ENCODE measurements at places on chromosomes 2 and 18.

DNA sequence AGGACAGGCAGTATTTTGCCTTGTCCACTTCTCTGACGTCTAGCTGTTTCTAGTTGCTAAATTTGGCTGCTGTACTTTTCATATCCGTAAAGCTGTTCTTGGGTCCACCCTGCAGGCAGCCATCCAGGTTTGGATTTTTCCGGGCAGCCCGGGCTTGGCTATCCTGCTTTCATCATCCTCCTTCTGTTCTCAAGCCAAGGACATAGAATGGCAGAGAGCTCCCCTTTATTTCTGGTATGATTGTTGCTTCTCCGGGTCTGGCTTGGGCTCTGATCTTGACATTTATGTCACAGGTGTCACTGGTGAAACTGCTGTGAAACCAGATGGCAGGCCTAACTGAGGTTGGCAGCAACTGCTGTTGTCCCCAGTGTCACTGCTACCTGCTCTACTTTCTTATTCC is 35.5 kb downstream of the SCN2A start:
- DNase-seq, result no peak

GRCh38 chr18:3598581-3598980 is 148.6 kb downstream of the TGIF1 start:
- no peak for DNase-seq

- no peak for DNase-seq
Observed at GRCh38 chr2:58521803-58522554, 280.9 kb upstream of the FANCL start.

- DNase-seq, result no peak
Observed at GRCh38 chr18:78873926-78874500, 105.6 kb upstream of the SALL3 start.

- no peak for DNase-seq
Observed at GRCh38 chr2:3490191-3491170, 28.9 kb downstream of the ADI1 start.

DNA sequence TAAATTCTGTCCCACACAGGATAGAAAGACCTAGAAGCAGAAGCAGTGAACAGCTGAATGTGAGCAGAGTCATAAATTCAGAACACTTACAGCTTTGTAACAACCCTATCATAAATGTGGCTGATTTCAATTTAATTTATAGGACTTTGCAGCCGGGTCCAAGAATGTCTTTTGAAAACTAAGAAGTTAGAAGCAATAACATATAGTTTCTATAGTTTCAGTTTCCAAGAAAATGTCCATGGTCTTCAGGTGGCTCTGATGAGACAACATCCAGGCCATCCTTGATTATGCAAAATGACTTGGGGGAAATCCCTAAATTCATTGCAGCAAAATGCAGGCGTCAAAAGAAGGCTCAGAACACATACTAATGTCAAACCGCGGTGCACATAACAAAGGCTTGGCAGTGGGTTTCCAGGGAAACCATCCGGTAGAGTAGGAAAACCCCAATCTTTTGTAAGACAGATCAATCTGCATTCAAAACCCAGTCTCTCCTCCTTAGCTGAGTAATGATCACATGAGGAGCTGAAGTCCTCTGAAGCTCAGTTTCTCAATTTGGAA is 442.2 kb upstream of the ID2 start:
- no peak for DNase-seq

DNA sequence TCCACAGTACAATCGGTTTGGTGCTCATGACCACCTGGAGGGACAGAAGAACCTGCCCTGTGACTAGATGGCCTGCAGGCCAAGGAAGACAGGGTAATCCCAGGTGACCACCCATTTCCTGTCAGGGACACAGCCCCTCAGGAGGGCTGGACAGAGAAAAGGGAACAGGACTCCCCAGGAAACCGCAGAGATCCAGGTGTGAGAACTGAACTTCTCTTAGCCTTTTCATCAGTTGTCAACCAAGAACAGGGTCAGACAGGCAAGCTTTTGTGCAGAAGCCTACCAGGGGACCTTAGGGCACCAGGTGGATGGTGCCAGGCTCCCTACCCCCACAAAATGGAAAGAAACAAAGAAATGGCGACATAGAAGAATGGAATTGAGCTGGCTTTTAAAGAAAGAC is 132.3 kb downstream of the HDAC4 start:
- no peak for DNase-seq

DNA sequence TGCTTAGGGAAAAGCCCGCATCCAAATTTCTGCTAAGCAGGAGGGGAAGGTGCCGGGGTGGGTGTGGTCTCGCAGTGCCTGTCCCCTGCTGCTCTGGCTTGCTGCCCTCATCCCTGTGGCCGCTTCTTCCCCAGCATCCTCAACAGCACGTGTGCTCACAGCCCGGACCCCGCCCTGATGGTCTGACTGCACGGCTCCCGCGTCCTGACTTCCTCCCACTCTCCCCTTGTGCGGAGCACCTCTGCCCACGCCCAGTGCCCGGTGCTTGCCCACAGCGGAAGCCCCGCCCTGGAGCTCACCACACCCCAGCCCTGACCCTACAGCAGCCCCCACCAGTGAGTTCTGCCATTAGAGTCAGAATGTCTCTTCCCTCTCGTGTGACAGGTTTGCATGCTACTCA is 277.9 kb downstream of the NDUFA10 start:
- no peak for DNase-seq

GRCh38 chr2:54081574-54081973 is 33.8 kb upstream of the ACYP2 start:
- DNase-seq, result no peak

GRCh38 chr18:4636967-4637366 is 181.9 kb upstream of the DLGAP1 start:
- no peak for DNase-seq

DNA sequence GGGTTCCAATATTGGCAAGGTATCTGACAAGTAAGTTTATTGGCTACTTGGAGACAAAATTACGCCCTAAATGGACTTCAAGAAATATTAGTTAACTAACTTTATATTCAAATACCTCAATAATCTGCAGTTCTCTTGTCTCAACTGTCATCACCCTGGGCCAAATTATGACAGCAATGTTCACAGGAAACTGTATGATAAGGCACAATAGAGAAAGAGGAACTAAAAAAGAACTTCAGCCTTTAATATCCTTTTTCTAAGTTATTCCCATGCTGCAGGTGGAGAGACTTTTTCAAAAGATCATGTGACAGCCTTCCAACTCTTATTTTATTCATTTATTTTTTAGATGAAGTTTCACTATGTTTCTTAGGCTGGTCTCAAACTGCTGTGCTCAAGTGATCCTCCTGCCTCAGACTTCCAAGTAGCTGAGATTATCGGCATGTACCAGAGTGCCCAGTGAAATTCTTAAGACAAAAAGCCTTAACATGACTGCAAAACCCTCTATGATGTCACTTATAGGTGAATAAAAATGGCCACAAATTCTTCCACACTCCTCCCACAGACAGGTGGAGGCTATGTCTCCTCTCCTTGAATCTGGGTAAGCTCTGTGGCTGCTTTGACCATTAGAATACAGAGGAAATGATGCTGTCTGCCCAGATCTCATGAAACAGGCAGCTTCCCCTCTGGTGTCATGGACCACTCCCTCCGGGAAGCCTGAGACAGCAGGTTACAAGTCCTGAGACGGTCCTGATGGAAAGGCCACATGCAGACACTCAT is 211.0 kb downstream of the TGIF1 start:
- no peak for DNase-seq

DNA sequence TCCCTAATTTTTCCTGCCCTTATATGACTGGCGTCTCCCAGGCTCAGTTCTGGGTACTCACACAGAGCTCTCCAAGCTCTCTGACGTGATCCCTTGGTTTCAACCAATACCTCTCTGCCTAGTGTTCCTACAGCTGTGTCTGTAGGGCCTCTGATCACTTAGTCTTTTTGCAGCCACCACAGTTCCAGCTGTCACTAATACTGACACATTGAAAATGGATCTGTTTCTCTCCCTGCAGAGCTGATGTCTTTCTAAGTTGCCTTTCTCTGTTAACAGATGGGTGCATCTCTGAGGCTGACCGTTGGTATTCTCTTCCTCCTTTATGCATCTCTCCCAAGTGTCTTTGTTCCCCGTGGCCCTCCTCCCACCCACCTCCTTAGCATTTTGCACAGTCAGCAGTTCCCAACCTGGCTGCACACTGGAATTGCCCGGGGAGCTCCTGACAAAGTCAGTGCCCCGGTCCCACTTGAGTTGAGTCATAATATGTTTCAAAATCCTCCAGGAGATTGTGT is 62.5 kb downstream of the CERS6 start:
- no peak for DNase-seq

- DNase-seq, result no peak
Observed at GRCh38 chr2:5932556-5933469, 240.6 kb downstream of the SOX11 start.

DNA sequence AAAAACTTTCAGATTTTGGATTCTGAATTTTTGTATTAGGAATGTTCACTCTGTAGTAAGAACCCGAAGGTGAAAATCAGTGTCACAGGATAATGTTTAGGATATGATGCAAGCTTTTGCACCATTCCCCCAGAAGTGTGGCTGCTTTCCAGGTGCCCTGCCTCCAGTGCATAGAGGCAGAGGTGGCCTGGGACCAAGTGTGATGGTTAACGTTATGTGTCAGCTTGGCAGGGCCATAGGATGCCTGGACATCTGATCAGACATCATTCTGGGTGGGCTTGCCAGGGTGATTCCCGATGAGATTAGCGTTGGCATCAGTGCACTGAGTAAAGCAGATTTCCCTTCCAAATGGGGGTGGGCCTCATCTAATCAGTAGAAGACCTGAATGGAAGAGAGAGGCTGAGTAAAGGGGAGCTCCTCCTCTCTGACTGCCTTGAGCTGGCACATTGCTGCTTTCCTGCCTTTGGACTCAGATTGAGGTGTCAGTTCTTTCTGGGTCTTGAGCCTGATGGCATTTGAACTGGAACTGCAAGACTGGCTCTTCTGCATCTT is 177.4 kb upstream of the HS6ST1 start:
- DNase-seq, result no peak

GRCh38 chr2:229201521-229201920 is 69.6 kb downstream of the PID1 start:
- no peak for DNase-seq

- no peak for DNase-seq
Observed at GRCh38 chr2:170157025-170157684, 20.8 kb upstream of the MYO3B start.

DNA sequence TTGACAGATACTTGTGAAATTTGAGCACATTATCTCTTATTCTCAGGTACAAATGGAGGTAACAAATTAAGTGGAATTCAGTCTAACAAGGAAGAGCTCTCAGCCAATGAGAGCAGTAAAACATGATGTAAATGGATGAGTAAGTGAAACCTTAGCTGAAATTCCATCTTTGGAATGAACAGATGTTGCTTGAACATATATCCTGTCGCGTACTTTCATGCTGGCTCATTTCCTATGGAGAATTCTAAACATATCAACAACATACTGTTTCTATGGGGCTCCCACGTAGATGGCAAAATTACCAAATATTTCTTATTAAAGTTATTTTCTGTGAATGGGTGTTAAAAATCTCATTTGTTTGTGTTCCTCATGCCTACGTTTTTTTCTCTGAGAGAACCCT is 256.3 kb upstream of the LINC00305 start:
- no peak for DNase-seq

DNA sequence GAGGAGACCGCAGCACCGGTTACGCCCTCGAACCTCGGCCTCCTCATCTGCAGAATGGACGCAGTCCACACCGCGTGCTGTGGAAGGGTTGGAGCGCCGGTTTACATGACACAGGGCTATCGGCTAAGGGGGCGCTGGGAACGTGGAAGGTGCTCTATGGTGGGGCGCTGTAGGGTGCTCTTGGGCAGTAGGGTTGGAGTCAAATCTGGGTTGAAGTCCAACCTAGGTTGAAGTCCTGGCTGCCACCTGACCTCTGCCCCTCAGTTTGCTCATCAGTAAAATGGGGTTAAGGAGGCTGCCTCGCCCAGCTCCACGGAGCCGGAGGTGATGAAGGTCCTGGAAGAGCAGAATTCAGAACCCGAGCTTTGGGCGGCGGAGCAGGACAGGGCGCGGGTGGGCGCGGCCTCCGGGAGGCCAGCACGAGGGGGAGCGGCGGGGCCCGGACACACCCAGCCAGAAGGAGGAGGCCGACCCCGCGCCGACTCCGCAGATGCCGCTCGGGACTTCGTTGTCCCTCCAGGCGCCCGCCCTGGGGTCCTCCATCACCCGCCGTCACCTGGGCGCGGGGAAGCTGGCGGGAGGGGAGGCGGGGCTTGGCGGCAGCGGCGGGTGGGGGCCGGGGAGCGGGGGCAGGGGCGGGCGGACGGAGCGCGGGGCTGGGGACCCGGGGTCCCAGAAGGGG is 558 bp upstream of the GAREM2 start:
- DNase-seq, result no peak

- no peak for DNase-seq
Observed at GRCh38 chr18:11089931-11090715, 59.2 kb downstream of the PIEZO2 start.

GRCh38 chr18:62558015-62558663 is 35.3 kb downstream of the ZCCHC2 start:
- no peak for DNase-seq

DNA sequence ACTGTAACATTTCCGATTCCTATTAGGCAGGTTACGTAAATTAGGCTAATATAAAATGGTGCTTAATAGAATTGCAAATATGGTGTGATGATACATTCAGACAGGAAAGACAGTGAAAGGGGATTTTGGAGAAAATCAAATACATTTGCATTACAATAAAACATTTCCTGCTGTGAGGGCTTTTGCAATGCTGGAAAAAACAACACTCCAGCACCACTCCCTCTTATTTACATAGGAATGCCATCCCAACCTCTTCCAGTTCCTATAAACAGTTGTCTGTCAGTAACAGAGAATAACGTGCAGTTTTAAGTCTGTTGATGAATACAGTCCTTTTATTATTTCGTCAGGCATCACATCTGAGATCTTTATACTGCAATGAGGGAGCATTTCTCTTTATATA is 298.8 kb upstream of the FANCL start:
- DNase-seq, result no peak

DNA sequence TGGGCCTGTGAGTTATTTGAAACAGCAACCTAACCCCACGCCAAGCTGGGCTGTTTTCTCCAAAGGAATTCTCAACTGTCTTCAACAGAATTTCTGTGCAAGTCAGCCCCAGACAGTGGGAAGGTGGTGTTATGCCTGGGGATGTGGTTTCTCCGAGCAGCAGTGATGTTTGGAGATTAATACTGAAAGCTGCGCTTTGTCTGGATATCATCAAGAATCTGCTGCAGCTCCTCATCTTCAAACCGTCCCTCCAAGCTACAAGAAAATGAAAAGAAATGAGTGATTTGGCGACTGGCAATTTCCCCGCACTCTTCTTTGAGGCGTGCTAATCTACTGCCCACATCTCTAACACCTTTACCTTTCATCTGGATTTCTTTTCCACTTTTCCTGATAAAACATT is 10.0 kb downstream of the POLR2D start:
- no peak for DNase-seq

DNA sequence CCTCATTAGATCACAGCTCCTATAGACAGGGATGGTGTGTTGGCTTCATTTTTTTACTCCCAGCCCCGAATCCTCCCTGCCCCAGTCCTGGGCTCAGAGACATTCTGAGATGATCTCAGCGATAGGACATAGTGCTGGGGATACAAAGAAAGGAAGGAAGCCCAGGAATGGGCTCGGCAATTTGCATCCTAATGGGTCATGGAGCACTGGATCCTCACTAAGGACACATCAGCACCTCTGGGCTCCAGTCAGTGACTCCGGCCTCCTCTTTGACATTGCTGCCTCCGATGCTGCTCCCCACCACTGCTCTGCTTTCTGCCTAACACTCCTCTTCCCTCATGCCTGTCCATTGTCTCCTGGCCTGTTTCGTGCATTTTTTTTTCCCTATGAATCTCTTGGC is 489.1 kb downstream of the STK39 start:
- no peak for DNase-seq

GRCh38 chr18:28485918-28486317 is 309.0 kb upstream of the CDH2 start:
- no peak for DNase-seq

All from HFF-Myc (cell line).